ENCODE measurements at places on chromosomes 13 and 19.
A peak's percentile ranks its signal among the peaks of the same experiment; 100 is the strongest.

- ATAC-seq = peak; percentile 70
These were observed 443 bp downstream of the TBXA2R start for GRCh38 chr19:3606174-3606689.

DNA sequence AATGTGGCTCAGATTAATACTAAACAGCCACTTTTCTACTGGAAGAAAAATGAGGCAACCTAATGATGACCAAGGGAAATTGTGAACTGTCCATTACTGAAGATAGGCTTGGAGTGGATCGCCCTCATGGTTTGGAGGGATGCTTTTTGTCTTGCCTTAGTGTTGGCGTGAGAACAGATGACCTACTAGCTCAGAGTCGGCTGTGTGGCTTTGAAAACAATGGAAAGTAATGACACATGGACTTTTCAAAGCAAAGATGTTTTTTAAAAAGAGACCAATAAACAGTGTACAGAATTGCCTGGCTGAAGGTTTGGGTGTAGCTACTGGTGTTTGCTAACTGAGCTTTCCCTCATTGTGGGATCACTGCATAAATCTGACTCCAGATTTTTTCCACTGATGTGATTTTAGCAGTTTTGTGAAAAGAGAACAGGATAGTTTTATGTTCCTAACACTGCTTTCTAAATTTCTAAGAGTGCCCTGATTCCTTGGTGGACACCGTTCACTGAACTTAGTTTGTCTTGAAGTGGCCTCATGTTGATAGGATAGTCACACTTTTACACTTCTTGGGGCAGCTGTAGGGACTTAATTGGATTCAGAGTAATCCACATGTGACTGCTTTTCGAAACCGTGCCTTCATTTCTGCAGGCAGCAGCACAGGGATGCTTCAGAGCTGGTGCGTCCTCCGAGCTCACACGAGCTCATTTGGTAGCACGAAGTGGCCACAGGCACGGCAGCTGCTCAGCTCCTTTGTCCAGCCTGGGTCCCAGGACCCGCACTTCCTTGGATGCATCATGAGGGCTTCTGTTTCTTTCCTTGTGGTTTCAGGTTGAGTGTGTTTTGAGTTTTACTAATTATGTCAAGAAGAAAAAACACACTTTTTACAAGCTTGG is 4.3 kb downstream of the CEBPG start:
- ATAC-seq = no peak

GRCh38 chr13:75469047-75469446 is 12.9 kb downstream of the TBC1D4 start:
- no peak for ATAC-seq

DNA sequence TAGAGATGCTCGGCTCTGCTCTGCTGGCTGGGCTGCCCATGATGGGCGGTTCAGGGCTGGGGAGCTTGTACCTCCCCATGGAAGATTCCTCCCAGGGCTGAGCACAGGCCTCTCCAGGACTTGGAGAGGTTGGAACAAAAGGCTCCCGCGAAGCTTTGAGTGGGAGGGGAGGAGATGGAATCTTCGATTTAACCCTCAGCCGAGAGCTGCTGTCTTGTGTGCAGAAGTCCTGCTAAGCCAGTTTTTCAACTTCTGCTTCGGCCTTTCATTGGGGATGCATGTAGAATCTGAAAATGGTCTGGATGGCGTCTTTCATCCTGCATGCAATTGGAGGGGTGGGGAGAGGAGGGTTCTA is 163.3 kb downstream of the KDM4B start:
- ATAC-seq = no peak

DNA sequence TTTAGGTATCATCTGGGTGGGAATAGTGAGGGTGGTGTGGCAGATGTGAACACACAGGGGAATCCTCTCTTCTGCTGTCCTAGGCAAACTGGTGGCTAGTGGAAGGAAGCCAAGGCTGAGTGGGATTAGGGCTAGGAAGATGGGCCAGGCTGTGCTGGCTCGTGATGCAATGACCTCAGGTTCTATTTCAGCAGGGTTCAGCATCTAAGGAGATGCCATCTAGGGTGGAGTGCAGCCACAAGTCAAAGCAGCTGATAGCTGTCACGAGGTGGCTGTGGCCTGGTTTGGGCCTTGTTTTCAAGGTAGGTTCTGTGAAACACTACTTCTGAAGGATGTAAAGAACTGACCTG is 21.6 kb downstream of the ARL11 start:
- ATAC-seq = no peak

Data from SK-N-SH treated with all-trans-retinoic acid at 6 μM for 48 hours (cell line).